ENCODE measurements at places on chromosomes 4 and X.

DNA sequence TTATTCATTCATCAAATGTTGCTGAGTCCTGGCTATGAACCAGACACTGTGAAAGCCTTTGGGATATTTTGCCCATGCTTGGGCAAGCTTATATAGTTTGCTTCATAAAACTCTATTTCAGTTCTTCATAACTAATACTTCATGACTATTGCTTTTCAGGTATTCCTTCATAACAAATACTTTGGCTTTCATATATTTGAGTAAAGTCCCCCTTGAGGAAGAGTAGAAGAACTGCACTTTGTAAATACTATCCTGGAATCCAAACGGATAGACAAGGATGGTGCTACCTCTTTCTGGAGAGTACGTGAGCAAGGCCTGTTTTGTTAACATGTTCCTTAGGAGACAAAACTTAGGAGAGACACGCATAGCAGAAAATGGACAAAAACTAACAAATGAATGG is 1.7 kb upstream of the AFP start:
- no peak for DNase-seq

DNA sequence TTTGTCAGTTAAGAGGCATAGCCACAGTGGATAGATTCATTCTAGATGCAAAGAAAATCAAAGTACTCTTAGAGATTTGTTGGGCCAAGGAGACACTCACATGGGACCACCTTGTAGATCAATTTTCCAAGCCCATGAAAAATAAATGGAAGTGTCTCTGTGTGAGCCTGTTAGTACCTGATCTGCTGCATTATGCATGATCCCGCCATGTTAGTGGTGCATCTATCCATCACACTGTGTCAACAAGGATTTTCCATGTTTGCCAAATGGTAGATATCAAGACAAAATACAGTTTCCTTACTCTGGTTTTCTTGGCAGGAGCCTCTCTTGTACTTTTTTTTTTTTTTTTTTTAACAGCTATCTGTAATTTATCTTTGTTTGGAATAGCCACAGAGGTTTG is 112.4 kb downstream of the EGF start:
- DNase-seq, result no peak

- DNase-seq, result no peak
Measured at GRCh38 chr4:120236873-120237272, 170.2 kb upstream of the MAD2L1 start.

- DNase-seq, result no peak
Measured at GRCh38 chr4:3834186-3834662, 68.0 kb downstream of the ADRA2C start.

- DNase-seq, result no peak
Measured at GRCh38 chr4:136562834-136563233, 969.5 kb downstream of the PCDH18 start.

- no peak for DNase-seq
Measured at GRCh38 chr4:171880136-171880535, 66.9 kb downstream of the GALNTL6 start.

DNA sequence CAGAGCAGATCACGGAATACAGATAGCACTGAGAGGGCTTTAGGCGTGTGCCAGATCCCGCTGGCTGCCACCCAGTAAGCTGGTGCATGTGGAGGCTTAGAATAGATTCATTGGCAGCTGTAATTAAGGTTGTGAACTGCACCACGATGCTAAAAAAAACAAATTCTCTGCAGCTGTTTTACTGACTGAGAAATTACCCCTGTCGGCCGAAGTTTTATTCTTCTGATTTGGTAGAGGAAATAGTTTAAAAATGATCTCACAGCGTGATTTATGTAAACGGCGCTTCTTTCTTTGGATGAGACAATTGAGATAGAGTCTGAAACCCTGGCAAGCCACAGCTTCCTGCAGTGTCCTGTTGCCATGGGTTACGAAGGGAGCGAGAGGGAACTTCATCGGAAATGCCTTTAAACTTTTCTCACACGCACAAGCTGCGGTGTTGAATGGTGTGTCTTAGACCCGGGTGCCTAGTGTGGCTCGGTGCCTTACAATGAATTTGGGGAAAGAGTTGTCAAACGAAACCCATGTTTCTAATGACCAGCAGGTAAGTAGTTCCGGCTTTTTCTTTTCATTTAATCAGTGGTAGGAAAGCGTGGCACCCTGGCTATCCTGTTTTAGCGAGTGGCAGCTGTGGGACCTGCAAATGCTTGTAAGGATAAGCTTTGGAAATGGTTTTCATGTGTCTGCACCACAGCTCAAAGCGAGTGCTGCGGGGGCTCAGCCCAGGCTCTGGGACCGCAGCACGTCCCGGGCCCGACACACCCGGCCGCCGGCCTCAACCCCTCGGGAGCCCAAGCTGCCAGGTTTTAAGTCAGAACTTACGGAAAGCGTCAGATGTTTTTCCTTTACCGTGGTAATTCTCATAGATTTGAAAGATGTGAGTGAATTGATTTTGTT is 71.7 kb upstream of the HGFAC start:
- DNase-seq, result no peak

DNA sequence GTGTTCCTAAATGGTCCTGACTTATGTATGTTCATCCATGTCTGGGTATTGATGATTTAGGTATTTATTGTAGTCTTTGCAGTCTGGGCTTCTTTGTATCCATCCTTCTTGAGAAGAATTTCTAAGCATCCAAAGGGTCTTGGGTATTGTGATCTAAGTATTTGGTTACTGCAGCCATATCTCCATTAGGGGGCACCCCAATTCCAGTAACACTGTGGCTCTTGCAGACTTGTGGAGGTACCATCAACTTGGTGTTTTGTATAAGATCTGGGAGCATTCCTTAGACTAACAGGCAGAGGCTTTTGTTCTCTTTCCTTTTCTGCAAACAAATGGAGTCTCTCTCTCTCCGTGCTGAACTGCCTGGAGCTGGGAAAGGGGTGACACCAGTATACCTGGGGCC is 113.7 kb upstream of the NEXMIF start:
- no peak for DNase-seq

DNA sequence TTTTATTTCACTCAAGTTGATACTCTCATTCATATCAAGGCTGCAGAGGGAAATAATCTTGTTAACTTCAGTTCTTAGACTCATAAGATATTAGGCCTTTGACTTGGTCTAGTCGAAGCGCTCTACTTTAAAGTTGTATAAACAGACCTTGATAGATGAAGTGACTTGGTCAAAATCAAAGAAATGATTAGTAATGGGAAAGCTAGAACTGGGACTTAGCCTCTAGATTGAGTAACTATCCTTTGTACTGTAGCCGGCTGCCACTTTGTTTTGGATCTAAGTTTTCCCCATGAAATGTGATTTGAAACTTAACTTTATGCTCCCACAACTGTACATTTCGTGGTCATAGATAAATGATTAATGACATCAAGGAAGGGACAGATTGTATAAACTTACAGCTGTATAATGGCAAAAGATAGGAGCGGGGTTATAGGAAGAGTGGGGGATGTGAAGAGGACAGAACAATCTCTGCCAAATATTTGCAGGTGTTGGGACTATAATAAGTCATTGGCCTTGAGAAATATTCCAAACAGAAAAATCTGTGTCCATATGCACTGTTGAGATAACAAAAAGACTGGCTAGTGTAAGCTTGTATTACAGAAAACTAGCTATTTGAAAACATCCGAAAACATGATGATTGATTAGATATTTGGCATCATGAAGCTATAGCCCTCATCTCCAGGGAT is 17.2 kb downstream of the MID2 start:
- DNase-seq, result no peak

DNA sequence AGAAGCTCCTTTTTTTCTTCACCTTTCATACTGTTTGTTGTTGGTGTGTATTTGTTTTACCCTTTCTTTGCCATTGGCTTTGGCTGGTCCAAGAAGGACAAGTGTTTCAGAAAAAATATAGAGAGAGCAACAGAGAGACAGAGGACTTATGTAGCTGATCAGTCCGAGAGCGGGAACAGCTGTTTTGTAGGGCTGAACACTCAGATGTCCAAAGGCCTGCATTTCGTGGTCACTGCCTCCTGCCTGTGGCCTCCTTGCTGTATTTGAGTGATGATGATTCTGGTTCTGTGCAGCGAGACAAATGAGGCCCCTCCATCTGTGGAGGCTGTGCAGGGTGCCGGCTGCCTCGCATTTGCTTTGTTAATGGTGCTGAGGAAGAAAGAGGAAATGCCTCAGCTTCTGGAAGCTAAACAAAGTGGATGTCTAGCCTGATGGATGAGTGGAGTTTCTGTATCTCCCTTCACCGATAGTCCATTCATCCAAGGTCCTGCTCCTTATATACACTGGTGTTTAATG is 19.8 kb upstream of the STOX2 start:
- no peak for DNase-seq

GRCh38 chrX:123736333-123736921 is 3.6 kb upstream of the THOC2 start:
- no peak for DNase-seq

DNA sequence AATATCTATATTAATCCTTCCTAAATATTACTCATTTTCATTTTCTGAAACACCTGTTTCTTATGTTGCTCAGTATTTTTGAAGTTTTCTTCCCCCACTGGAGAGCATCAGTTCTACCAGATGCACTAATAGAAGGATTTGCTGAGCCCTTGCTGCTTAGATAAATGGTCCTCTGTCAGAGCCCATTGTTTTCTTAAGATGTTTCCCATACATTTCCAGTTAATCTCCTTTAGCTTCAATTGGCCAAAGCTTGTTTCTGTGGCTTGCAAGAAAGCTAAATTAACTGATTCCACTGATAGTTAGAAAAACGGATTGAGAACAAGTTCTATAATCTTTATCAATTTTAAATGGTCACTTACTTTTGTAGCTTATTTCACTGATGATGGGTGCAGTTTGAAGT is 1425.5 kb downstream of the PCDH18 start:
- DNase-seq, result no peak

GRCh38 chrX:16828124-16828908 is 41.8 kb downstream of the RBBP7 start:
- no peak for DNase-seq

DNA sequence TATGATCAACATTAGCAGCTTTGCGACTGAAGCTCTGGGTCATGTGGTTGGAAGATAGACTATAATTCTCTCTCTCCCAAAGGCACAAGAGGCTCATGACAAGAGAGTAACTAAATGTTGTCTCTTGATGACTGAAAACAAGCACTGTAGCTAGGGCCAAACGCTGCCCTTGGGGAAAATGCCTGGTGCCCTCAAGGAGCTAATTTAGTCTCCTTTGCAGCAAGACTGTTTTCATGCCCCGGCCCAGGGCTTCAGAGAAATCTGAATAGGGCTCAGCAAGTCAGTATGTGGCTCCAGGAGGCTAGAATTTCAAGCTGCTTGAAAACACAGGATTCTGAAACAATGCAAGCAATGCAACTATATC is 411.9 kb downstream of the GPAT3 start:
- DNase-seq, result no peak

- DNase-seq, result no peak
Measured at GRCh38 chr4:76216524-76216923, 2.9 kb upstream of the SCARB2 start.

- no peak for DNase-seq
Measured at GRCh38 chr4:81881855-81882621, 410.3 kb upstream of the RASGEF1B start.

DNA sequence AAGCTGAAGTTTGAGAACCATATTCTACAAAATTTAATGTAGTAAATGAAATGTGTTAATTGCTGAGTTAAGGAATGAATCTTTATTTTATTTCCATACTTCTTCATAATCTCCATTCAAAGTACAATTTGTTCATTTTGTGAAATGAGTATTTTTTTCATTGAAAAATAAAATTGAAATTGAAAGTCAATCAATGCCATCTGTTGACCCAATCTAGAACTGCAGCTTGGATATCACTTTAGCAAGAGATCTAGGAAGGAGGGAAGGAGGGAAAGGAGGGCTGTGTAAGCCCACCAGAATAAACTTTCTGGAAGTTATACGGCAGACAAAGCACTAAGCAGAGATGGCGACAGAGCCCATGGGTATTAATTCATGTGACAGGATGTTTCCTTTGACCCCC is 128.4 kb downstream of the ZMAT1 start:
- no peak for DNase-seq

DNA sequence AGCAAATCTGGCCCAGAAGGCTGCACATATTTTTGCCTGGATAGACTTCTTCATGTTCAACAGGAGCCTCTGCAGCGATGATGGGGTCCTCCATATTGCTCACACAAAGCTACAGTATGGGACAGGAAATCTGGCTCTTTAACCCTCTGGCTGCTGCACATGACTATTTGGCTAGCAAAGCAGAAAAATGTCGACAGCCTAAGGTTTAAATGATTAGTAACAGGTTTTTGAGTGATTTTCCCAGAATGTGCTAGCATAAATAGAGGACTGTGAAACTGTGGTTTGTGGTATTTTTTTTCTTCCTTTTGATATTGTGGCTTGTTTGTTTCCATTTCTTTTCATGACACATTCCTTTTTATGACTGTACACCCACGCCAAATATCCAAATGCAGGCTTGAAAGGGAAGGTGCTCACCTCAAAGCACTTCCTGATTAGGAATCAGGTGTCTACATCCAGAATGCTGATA is 120.2 kb upstream of the GK2 start:
- DNase-seq, result no peak

DNA sequence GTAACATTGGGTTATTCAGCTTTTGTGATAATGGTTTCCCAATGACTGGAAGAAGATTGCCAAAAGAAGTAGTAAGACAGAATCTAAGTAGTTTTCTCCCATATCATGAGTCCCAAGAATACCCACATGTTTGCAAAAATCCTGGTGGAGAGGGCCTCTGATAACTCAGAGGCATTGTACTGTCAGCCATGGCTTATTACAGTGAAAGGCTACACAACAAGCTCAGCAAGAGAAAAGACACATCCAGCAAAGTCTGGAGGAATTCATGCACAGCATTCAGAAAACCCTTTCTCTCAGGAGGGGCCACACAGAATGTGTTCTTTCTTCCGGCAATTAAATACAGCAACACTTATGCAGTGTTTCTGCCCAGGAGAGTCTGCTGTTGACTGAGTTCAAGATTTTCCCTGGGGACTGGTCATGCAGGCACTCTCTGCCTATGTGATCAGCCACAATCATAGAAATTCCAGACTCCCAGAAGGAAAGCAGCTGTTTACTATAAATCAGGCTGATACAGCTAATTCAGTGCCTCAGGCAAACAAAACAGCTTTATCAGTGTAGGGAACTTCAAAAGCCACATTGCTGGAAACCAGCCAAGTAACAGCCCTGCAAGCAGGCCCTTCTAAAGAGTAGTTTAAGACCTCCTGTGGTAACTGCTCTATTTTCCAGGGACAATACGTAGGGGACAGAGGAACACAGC is 937.1 kb downstream of the CCSER1 start:
- peak; percentile 15 for DNase-seq

DNA sequence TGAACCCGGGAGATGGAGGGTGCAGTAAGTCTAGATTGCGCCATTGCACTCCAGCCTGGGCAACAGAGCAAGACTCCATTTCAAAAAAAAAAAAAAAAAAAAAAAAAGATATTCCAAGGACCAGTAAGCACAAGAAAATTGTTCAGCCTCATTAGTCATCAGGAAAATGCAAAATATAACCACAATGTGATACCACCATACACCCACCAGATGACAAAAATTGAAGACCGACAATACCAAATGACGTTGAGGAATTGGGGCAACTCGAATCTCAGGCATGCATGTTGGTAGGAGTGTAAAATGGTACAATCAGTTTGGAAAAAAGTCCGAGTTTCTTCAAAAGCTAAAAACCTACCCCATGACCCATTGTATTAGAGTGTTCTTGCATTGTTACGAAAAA is 130.2 kb upstream of the FAM9B start:
- no peak for DNase-seq

- DNase-seq, result no peak
Measured at GRCh38 chr4:183330841-183331240, 8.6 kb upstream of the CLDN24 start.

Measured in dorsolateral prefrontal cortex (tissue), 122 donors.